ENCODE measurements at places on chromosomes 16 and 17.

DNA sequence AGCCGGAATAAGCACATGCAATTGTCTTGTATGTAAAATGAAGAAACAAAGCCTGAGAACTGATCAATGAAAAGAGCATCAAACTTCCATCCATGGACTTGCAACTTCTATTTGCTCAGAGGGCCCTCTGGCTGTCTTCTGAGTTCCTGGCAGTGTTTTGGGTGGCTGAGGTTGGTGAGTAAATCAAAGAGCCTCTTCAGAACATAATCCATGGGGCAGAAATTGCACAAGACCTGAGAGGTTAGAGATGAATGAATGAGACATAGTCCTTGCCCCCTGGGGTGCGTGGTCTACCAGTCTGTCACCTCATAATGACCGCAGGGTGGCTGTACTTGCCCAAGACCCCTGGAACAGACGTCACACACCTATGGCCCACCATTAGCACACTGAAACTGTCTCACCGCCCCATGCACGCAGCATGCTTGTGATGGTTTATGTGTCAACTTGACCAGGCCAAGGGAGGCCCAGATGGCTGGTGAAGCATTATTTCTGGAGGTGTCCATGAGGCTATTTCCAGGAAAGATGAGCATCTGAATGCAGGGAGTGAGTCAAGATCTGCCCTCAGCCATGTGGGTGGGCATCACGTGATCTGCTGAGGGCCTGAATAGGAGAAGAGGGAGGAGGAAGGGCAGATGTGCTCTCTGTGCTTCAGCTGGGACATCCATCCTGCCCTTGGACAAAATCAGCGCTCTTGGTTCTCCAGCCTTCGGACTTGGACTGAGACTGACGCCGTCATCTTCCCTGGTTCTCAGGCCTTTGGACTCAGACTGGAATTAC is 8.3 kb downstream of the PIK3R6 start:
- DNase-seq = peak; percentile 53

GRCh38 chr17:80486692-80487091 is 10.3 kb upstream of the NPTX1 start:
- DNase-seq = no peak

GRCh38 chr16:21963887-21964286 is 10.7 kb downstream of the UQCRC2 start:
- no peak for DNase-seq

DNA sequence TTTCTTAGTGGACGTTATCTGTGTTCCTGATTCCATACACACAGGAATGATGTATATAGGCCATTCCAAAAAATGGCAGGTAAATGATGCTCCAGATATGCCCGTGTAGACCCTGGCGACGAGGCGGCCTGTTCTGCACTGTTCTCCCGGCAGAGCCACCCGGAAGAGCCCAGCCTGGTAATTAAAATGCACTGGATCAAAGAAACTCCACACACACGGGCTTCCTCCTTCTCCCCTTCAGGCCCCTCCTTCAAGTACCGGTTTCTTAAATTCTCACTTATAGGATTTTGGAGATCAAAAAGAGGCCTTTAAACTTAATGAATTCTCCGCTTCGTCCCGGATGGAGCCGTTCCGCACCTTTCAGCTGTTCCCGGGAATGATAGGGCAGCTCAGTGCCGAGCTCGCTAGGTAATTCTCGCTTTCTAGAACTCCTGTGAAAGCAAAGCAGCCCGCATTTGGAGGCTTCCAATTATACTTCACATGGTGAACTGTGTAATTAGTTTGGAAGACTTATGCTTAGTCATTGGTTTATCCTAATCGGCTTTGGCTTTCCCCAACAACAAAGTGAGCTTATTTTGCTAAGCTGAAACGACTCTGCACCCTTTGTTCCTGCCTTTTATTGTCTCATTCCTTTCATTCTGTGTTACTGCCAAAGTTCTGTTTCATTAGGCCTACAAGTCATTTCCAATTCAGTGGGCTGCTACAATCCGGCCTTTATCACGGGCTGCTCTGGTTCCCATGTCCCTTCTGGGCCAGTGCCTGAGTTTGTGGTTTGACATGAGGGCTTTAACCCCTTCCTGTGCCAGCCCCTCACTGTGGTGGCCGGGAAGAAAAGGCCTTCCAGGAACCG is 150.0 kb downstream of the MSI2 start:
- no peak for DNase-seq

DNA sequence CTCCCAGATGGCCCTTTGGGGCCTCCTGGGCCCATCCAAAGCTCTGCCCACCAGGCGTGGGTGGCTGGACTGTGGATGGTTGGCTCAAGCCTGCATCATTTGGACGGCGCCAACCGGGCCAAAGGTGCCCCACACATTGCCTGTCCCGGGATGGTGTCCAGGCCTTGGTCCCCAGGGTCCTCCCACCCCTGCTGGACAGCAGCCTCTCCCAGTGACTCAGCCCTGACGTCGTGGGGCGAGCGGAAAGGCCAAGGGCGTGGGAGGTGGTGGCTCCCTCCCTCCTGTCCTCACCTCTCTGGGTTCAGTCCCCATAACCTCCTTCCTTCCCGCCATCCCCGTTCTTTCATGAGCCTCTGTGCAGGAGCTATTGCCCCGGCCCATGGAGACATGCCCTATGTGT is 42.1 kb upstream of the DLX4 start:
- peak; percentile 88 for DNase-seq

GRCh38 chr17:10171581-10171981 is 26.8 kb downstream of the GAS7 start:
- DNase-seq = no peak

- no peak for DNase-seq
These were observed 21.1 kb downstream of the COX11 start for GRCh38 chr17:54947396-54947795.

GRCh38 chr17:47702391-47702995 is 8.5 kb downstream of the TBKBP1 start:
- no peak for DNase-seq

DNA sequence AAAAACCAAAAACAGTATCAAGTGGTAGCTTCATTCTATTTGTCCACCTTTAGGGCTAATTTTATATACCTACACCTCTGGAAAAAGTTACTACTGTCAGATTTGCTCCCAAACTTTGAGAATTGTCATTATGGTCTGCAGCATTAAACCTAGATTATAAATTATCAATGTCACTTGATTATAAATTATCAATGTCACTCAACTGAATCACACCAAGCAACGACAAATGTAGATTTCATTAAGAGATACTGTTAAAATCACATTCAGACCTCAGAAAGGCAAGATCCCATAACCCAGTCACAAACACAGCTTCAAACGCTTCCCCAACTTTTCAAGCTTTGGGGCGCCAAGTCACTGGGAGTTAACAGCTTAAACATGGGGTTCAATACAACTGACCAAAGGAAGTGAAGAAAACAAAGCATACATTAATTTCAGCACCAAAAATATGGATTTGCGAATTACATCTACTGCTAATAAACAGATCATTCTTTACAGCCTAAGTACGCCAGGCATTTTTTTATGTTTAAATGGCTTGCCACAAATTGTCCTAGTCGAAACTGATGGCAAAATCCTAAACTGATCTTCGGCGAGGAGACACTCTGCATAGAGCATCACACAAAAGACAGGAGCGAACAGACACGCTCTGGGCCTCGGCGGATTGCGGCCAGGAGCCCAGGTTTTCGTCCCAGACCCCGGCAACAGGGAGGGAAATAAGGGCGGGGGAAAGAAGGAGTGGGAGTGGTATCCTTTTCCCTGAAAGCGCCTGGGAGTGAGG is 981 bp downstream of the GLG1 start:
- DNase-seq = peak; percentile 29

- DNase-seq = peak; percentile 98
These were observed 3.6 kb upstream of the HROB start for GRCh38 chr17:44137891-44138709.

DNA sequence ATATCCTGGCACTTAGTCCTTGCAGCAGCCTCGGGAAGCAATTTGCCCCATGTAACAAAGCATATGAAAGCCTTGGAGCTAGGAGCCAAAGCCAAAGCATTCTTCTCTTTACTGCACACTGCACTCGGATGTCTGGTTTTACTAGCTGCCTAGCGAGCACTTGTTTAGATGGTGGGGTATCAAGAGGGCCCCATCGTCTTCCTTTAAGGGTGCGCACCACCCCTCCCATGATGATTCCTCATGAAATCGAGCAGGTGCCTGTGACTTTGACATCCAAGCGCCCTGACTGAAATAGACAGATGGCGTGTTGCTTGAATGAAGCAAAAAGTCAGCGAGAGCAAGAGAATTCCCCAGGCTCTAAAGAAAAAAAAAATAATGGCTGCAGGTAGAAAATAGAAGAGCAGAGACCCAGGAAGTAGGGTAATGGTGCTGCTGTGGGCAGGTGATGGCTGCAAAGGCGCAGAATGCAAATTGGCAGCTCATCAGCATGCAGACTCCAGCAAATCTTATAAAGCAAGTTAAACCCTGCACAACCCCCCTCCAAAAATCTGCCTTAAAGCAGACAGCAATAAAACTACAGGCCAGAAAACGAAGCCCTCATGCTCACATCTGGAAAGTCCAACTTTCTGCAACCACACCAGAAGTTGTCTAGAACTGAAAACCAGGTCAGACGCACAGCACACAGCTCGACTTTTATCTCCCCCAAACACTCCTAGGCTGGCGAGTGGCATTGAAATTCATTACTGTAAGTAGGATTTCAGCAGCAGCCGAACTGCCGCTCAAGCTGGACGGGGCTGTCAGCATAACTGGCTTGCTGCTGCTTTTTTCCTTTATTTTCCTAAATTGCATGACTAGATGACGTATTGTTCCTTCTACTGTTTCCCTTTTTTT is 384.3 kb downstream of the RBFOX1 start:
- no peak for DNase-seq

DNA sequence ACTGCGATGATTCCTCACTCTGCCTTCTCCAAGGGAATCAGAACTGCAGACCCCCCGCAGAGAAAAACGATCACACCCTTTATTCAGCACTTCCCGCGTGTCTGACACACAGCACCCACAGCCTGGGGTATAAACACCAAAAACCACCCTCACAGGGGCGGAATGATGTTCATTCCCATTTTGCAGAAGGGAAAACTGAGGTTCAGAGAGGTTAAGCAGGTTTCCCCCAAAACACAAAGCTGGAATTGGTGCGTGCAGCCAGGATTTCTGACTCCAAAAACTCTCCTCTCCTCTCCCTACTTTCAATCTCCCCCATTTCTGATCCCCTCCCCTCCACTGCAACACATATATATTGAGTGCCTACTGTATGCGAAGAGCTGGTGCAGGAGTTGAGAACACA is 55.8 kb downstream of the XYLT1 start:
- DNase-seq = no peak

DNA sequence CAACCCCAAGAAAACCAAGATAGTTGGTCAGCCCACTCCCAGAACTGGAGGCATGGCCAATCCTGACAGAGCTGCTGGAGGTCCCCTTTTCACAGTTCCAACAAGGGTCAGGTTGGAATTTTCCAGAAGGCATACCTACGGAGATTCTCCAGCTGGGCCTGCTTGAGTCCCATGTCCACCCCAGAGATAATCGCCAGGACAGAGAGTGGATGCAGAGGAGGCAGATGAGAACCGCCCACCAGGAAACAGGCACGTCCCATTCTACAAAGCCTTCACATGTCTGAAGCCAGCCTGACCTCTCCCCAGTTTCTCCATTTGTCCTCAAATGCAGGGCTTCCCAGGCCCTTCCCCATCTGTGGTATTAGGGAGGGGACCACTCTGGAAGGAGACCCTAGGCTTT is 47.4 kb upstream of the SMURF2 start:
- DNase-seq = no peak

DNA sequence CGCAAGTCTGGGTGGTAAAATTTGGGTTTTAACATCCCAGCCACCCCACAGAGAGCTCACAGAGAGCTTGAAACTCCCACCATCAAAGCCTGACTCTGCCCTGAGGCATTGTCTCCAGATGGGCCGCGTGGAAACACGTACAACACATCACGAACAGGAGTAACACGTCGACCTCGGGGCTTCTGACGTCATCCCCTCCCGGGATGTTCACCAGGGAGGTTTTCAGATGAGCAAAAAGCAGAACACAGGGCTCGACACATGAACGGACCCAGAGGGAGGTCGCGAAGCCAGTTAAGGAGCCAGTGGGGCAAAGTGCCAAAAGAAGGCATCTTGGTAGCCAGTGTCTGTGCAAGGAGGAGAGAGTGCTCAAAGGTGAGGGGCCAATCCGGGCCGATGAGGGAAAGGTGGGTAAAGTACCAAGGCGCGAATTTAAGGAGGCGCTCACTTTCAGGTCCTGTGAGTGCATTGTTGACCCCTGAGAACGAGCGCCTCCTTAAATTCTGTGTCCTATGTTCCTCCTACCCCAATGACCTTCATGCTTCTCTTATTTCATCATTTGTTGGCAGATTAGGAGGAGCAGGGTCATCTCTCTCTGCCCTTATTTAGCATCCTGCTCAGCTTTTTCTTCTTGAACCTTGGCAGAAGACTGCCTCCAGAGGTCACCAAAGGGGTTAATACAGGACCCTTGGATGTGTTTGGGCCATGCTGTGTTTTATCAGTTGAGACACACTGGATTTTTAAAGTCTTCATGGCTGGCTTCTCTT is 5.6 kb downstream of the RCVRN start:
- no peak for DNase-seq

GRCh38 chr16:65743558-65743957 is 621.7 kb upstream of the CDH11 start:
- DNase-seq = no peak

- DNase-seq = peak; percentile 88
These were observed 1.3 kb upstream of the SOCS1 start for GRCh38 chr16:11257131-11257938.

GRCh38 chr17:31095236-31096105 is 694 bp downstream of the NF1 start:
- DNase-seq = peak; percentile 31

DNA sequence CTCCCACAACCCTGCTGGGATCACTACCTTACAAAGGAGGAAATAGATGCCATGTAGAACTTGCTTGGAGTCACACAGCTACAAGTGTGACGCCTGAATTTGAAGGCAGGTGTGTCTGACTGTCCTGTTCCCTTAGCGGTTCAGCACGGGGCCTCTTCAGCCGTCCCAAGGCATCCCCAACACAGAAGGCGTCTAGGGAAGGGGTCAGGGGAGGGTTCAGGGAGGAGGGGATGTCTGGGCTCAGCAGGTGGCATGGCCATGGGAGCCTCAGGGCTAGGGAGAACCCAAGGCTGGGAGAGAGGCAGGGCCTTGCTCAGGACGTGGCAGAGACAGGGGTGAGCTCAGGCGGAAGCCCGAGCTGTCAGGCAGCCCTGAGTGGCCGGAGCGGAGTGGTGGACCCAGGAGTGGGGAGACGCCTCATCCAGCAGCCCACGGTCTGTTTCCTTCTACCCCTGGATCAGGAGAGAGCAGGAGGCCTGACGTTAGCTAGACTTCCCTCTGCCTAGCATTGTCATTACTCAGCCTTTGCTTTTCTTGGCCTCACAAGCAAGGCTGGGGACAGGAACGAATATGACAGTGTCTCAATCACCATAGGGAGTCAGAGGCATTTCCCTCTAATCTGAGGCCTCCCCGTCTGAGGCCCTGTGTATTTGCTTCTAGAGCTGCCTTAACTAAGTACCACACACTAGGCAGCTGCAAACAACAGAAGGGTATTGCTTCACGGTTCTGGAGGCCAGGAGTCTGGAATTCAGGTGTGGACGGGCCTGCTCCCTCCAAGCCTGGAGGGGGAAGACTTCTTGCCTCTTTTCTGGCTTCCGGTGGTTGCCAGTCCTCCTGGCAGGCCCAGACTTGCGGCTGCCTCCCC is 31.3 kb upstream of the ANKRD40CL start:
- no peak for DNase-seq

Data from AG20443 (cell line).